ENCODE measurements at places on chromosomes 2 and 18.

- H3K27ac ChIP-seq = no peak overlapping the region
- H3K36me3 ChIP-seq = no peaks in the 10 kb centered on the region
- H3K4me1 ChIP-seq = no peaks in the 10 kb centered on the region
- no peak overlapping the region for H3K4me3 ChIP-seq
- DNase-seq = no peak
These were observed 162.8 kb downstream of the GCA start for GRCh38 chr2:162506706-162507105.

- no peak for DNase-seq
- H3K4me3 ChIP-seq = no peak overlapping the region
- peaks cover 40% of the 10 kb centered on the region for H3K4me1 ChIP-seq
- no peak overlapping the region for H3K27ac ChIP-seq
These were observed 65.6 kb downstream of the STK39 start for GRCh38 chr2:168181825-168182224.

- H3K27ac ChIP-seq = no peak overlapping the region
- no peak overlapping the region for H3K4me3 ChIP-seq
- H3K4me1 ChIP-seq = no peaks in the 10 kb centered on the region
These were observed 912.7 kb downstream of the CPS1 start for GRCh38 chr2:211468877-211469663.

- no peaks in the 10 kb centered on the region for H3K27me3 ChIP-seq
- H3K36me3 ChIP-seq = no peaks in the 10 kb centered on the region
- peaks cover 36% of the 10 kb centered on the region for H3K4me1 ChIP-seq
- peak overlapping the region; percentile 92 for H3K27ac ChIP-seq
- DNase-seq = no peak
These were observed 16.4 kb downstream of the SLC16A14 start for GRCh38 chr2:230052299-230052698.

DNA sequence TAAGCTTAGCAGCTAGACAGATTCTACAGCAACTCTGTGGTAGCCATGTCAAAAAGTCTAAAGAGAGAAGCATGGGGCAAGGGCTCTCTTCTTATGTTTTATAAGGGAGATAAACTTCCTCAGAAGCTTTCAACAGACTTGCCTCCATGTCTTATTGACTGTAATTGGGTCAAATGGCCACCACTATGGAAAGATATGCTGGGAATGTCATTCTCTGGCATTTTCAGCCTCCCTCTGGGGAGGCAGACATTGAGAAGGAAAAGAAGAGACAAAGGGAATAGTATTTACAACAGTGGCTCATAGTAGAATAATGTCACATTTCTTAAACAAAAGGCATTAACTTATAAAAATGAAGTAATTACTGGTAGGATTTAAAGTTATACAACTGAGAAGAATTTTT is 1964.5 kb upstream of the PIK3C3 start:
- no peak for DNase-seq
- H3K36me3 ChIP-seq = no peaks in the 10 kb centered on the region
- no peaks in the 10 kb centered on the region for H3K4me1 ChIP-seq
- H3K27ac ChIP-seq = no peak overlapping the region
- H3K27me3 ChIP-seq = no peaks in the 10 kb centered on the region

- peaks cover 9% of the 10 kb centered on the region for H3K4me1 ChIP-seq
- no peak for DNase-seq
- no peaks in the 10 kb centered on the region for H3K27me3 ChIP-seq
- H3K36me3 ChIP-seq = no peaks in the 10 kb centered on the region
- no peak overlapping the region for H3K27ac ChIP-seq
These were observed 36.3 kb upstream of the EHBP1 start for GRCh38 chr2:62669180-62669579.

Data from chondrocyte (in vitro differentiated cells).